Activated T-helper 1 cell treated with anti-CD3 and anti-CD28 coated beads, Interleukin-12 subunit alpha, Interleukin-12 subunit beta, Interleukin-2, Interleukin-4 antibody, amounts not matched to agents 30 ng/mL and 10 ng/mL and 1 ng/mL, durations not matched to agents 14 hours and 24 hours and 36 hours (primary cell): ENCODE measurements at places on chromosomes 12 and 14. TPM values are rescaled to one million over a fixed set of nuclear protein-coding genes. Genes with fewer than 3 reads are reported as not detected.

- H3K27me3 ChIP-seq = peaks cover 9% of the 10 kb centered on the region
- no peak overlapping the region for H3K4me3 ChIP-seq
- no peak for DNase-seq
- no peaks in the 10 kb centered on the region for H3K36me3 ChIP-seq
Observed at GRCh38 chr12:121980191-121980891, 41.3 kb upstream of the BCL7A start.

DNA sequence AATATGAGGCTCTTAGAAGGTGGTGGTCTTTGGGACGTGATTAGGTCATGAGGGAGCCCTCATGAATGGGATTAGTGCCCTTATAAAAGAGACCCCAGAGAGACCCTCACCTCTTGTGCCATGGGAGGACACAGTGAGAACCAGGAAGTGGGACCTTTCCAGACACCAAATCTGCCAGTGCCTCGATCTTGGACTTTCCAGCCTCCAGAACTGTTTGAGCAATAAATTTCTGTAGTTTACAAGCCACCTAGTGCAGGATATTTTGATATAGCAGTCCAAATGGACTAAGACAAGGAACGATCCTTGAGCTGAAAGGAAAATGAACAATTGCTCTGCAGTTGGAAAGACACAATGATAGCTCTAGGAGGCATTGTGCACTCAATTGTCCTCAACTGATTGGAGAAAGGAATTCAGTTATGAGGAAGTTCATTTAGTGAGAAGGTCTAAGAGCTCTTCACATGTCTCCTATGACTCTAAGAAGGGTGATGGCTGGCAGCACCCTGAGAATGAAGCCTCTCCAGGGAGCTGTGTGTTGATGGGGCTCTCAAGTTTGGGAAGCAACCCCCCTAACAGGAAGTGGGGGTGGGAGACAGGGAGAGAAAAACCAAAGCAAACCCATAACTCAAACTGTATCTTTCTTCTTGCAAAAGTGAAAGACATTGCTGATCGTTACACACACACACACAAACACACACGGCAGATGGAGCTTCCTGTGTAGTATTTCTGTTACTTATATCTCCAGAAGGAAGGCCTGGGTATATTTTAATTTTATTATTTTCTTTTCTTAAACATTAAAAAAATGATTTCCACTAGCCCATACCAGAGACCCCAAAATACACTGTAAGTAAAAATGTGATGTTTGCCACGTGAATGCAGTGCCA is 21.0 kb downstream of the CHST11 start:
- H3K4me3 ChIP-seq = peak overlapping the region; percentile 89
- H3K27ac ChIP-seq = peak overlapping the region; percentile 98
- DNase-seq = no peak
- H3K36me3 ChIP-seq = peaks cover 26% of the 10 kb centered on the region

DNA sequence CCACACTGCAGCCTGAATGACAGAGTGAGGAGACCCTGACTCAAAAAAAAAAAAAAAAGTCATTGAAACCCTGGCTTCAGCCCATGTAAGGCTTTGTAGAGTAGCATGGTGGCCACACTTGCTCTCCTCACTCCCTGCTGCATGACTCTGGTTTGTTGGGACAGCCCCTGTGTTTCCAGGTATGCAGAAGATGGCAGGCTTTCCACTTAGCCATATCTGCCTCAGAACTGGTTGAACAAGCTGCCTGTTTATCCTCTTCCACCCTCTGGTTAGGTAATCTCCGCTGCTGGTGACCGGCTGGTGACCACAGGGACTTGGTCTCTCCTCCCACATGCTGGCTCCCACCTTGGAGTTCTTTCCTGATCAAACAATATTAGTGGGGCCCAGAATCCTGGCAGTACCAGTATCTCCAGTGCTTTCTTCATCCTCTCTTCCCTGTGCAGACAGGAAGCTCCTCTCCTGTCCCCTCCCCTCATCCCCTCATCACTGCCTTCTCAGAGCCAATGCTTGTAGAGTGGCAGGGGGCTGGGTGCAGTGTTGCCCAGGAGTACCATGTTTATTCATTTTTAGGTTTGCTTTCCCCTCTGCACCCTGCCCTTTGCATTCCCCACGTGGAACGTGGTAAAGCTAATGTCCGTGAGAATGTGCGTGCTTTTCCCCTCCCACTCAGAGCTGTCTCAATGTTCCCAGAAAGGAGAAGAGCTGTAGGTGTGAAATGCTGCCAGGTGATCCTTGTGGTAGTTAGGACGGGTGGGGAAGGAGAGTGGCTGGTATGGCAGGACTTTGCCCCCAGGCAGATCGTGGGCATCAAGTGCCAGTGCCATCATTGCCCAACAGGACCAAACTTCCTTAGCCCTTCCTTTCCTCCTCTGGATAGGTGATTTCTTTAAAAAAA is 11.3 kb downstream of the ABHD12B start:
- H3K4me1 ChIP-seq = no peaks in the 10 kb centered on the region
- DNase-seq = no peak
- H3K27ac ChIP-seq = no peak overlapping the region
- H3K36me3 ChIP-seq = no peaks in the 10 kb centered on the region

DNA sequence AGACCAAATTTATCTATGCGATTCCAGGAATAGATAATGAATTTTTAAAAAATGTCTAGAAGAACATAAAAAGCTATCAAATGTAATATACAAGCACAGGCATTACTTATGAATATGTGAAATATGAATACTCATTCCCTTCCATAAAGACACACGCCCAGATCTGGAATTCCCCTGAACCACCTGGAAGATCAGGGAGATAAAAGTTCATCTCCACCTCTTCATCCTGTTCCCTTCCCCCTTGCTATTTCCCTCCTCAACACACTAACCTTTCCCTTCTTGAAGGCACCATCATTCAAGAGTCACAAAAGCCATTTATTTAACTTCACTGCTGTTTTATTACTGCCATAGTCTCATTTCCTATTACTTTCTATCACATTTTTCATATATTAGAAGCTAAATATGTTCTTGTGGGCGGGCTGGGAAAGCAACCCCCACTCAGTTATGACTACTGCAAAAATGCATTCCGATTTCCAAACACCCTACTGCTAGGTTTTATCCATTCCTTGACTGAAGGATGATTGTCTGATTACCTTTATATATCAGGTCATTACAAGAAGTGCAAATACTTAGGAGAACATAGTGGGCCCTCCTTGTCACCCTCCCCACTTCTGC is 16.1 kb downstream of the FGD6 start:
- no peak overlapping the region for H3K4me3 ChIP-seq
- H3K27ac ChIP-seq = no peak overlapping the region
- no peaks in the 10 kb centered on the region for H3K36me3 ChIP-seq

GRCh38 chr14:74963178-74963704 is 7.8 kb upstream of the PGF start:
- no peak for DNase-seq
- H3K27me3 ChIP-seq = peaks cover 23% of the 10 kb centered on the region
- no peaks in the 10 kb centered on the region for H3K36me3 ChIP-seq
- no peak overlapping the region for H3K4me3 ChIP-seq

GRCh38 chr12:13581031-13581430 is 384.5 kb downstream of the EMP1 start:
- no peaks in the 10 kb centered on the region for H3K36me3 ChIP-seq
- H3K27me3 ChIP-seq = peaks cover 2% of the 10 kb centered on the region
- no peak for DNase-seq
- no peak overlapping the region for H3K4me3 ChIP-seq
- no peak overlapping the region for H3K27ac ChIP-seq

Gene FSCB
- not detected in 2 replicates for total RNA-seq

GRCh38 chr14:104852280-104852663 is 12.8 kb upstream of the CEP170B start:
- no peaks in the 10 kb centered on the region for H3K4me1 ChIP-seq
- no peak overlapping the region for H3K27ac ChIP-seq
- no peak overlapping the region for H3K4me3 ChIP-seq
- no peaks in the 10 kb centered on the region for H3K36me3 ChIP-seq

- no peaks in the 10 kb centered on the region for H3K27me3 ChIP-seq
- H3K27ac ChIP-seq = no peak overlapping the region
- peaks cover 11% of the 10 kb centered on the region for H3K4me1 ChIP-seq
- no peaks in the 10 kb centered on the region for H3K36me3 ChIP-seq
- H3K4me3 ChIP-seq = no peak overlapping the region
Observed at GRCh38 chr12:92769124-92769901, 66.5 kb downstream of the PLEKHG7 start.

DNA sequence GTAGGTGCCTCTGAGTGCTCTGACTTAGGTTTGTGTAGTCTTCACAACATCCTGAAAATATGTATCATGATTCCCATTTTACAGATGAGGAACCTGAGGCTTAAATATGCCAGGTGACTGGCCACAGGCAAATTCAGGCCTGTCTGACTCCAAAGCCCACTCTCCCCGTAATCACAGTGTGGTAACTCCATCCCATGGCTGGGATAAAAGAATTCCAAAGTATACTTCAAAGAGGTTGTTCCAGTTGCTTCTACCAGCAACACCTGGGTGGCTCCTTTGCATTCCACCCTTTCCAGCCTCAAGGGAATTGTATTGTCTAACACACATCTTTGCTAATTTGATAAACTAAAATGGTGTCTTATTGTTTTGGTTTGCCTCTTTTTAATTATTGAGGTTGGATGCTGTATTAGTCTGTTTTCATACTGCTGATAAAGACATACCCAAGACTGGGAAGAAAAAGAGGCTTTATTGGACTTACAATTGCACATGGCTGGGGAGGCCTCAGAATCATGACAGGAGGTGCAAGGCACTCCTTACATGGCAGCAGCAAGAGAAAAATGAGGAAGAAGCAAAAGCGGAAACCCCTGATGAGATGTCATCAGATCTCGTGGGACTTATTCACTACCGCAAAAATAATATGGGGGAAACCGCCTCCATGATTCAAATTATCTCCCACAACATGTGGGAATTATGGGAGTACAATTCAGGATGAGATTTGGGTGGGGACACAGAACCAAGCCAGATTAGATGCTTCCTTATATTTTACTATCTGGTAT is 9.9 kb upstream of the CHST11 start:
- peaks cover 2% of the 10 kb centered on the region for H3K27me3 ChIP-seq
- no peak for DNase-seq
- no peaks in the 10 kb centered on the region for H3K4me1 ChIP-seq
- no peak overlapping the region for H3K4me3 ChIP-seq
- no peaks in the 10 kb centered on the region for H3K36me3 ChIP-seq

- DNase-seq = peak; percentile 59
- peak overlapping the region; percentile 87 for H3K27ac ChIP-seq
- no peaks in the 10 kb centered on the region for H3K36me3 ChIP-seq
Observed at GRCh38 chr12:117134059-117134458, 34.8 kb upstream of the TESC start.

DNA sequence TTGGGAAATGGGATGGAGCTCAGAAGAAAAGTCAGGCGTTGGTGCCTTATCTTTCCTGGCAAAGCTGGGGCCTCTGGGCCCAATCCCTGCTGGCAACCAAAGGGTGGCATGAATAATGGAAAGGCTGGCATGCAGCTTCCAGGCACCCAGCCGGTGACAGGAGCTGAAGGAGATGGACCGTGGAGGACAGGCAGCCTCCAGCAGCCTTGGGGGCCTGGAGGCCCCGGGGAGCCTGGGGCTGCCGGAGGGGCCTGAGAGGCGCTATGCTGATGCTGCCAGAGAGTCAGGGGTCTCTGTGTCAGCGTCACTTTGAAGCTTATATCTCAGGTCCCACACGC is 38.2 kb upstream of the EML1 start:
- H3K4me3 ChIP-seq = no peak overlapping the region
- H3K4me1 ChIP-seq = no peaks in the 10 kb centered on the region
- H3K36me3 ChIP-seq = no peaks in the 10 kb centered on the region
- DNase-seq = no peak
- H3K27ac ChIP-seq = no peak overlapping the region

Gene IKZF4
- 31.9 and 35.7 TPM in 2 replicates for total RNA-seq

DNA sequence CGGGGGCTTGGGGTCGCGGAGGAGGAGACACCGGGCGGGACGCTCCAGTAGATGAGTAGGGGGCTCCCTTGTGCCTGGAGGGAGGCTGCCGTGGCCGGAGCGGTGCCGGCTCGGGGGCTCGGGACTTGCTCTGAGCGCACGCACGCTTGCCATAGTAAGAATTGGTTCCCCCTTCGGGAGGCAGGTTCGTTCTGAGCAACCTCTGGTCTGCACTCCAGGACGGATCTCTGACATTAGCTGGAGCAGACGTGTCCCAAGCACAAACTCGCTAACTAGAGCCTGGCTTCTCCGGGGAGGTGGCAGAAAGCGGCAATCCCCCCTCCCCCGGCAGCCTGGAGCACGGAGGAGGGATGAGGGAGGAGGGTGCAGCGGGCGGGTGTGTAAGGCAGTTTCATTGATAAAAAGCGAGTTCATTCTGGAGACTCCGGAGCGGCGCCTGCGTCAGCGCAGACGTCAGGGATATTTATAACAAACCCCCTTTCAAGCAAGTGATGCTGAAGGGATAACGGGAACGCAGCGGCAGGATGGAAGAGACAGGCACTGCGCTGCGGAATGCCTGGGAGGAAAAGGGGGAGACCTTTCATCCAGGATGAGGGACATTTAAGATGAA is 630 bp downstream of the FOS start:
- peak; percentile 56 for DNase-seq
- H3K27ac ChIP-seq = peak overlapping the region; percentile 99
- peaks cover 26% of the 10 kb centered on the region for H3K36me3 ChIP-seq
- H3K27me3 ChIP-seq = peaks cover 48% of the 10 kb centered on the region
- H3K4me3 ChIP-seq = peak overlapping the region; percentile 90
- H3K4me1 ChIP-seq = peaks cover 52% of the 10 kb centered on the region

DNA sequence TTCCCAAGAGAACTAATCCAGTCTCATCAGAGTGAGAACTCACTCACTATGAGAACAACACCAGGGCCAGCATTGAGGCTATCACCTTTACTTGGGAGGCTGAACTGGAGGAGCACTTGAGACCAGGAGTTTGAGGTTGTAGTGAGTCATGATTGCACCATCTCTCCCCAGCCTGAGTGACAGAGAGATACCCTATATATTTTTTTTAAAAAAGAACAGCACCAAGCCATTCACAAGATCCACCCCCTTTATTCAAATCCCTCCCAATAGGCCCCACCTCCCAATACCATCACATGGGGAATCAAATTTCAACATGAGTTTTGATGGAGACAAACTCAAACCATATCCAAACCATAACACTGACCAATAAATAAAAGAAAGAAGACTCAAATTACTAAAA is 3.7 kb upstream of the TMX1 start:
- DNase-seq = no peak
- peaks cover 5% of the 10 kb centered on the region for H3K4me1 ChIP-seq
- peaks cover under 1% of the 10 kb centered on the region for H3K36me3 ChIP-seq

- peaks cover 5% of the 10 kb centered on the region for H3K27me3 ChIP-seq
- no peak for DNase-seq
- no peaks in the 10 kb centered on the region for H3K36me3 ChIP-seq
- peaks cover 5% of the 10 kb centered on the region for H3K4me1 ChIP-seq
- no peak overlapping the region for H3K27ac ChIP-seq
Observed at GRCh38 chr12:27864521-27864920, 84.5 kb upstream of the MANSC4 start.

DNA sequence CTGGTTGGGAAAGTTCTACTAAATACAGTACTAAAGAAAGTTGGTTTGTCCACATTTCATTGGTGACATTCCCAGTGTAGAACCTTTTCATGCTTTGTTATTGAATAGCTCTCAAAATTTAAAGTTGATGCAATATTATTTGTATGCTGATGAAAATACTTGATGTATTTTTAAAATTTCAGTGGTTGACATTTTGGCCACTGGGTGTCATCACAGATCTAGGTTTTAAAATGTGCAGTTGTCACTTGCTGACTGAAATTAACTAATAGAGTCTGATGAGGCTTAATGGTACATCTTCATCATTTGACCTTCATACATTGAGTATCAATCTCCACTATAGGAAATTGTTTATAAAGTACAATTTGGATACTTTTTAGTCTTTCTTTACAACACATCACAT is 37.1 kb downstream of the CMAS start:
- no peak for DNase-seq
- H3K4me3 ChIP-seq = no peak overlapping the region
- H3K27me3 ChIP-seq = peaks cover 12% of the 10 kb centered on the region
- H3K27ac ChIP-seq = no peak overlapping the region

GRCh38 chr12:83016218-83016835 is 329.6 kb downstream of the TMTC2 start:
- no peaks in the 10 kb centered on the region for H3K27me3 ChIP-seq
- H3K27ac ChIP-seq = no peak overlapping the region
- no peak overlapping the region for H3K4me3 ChIP-seq

Gene PRKD1
- 0.23 TPM in 1 of 2 replicates, not detected in the other for total RNA-seq
